Right lobe of liver (tissue), 6 donors: ENCODE measurements at places on chromosomes 3 and 15. TPM values are rescaled to one million over a fixed set of nuclear protein-coding genes. Genes with fewer than 3 reads are reported as not detected.

GRCh38 chr3:186457236-186457635 lies 86.9 kb downstream of the CRYGS start:
- no peak for DNase-seq

The CIDEC gene
- total RNA-seq, result 1.9 TPM

DNA sequence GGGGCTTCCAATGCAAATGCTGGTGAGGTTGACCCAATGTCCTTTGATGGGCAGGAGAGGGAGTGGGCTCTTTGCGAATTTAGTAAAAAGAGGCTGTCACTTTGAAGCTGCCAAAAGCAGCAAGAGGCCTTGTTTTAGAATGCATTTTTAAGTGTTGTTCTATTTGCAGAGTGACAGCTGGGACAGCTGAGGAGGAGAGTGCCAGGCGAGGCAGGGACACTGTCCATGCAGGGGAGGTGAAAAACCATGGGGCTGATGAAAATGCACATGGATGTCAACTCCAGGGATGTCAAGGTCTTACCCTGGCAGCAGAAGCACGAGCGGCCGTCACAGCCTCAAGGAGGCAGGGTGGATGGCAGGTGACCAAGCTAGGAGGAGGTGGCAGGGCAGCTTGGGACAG lies 279.8 kb downstream of the ADAMTS17 start:
- H3K27ac ChIP-seq, result no peak overlapping the region
- DNase-seq, result no peak
- no peaks in the 10 kb centered on the region for H3K27me3 ChIP-seq
- no peak overlapping the region for H3K4me3 ChIP-seq
- no peaks in the 10 kb centered on the region for H3K36me3 ChIP-seq

- peak; percentile 87 for DNase-seq
- H3K36me3 ChIP-seq, result no peaks in the 10 kb centered on the region
- no peaks in the 10 kb centered on the region for H3K4me1 ChIP-seq
These were observed 53.1 kb upstream of the ULK4 start for GRCh38 chr3:42014921-42015533.

DNA sequence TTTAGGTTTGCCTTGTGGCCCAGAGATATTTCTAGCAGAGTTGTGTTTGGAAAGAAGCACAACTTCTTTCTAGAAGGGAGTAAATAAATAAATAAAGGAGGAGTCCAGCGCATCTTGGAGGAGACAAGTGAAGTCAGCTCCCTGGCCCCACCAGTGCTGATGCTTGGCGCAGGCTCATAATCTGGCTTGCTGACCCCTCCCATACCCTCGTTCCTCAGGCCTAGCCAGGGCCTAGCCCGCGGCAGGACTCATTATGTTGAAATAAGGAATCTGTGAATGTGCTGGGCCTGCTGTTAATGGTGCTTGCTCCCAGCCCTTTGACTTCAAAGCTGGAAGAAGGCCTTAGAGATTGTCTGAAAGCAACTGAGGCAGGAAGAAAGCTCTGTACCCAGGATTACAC lies 3.1 kb downstream of the ZNF710 start:
- no peaks in the 10 kb centered on the region for H3K27me3 ChIP-seq
- no peak for DNase-seq
- no peaks in the 10 kb centered on the region for H3K4me1 ChIP-seq
- H3K4me3 ChIP-seq, result no peak overlapping the region
- no peaks in the 10 kb centered on the region for H3K36me3 ChIP-seq

The NR2E3 gene
- total RNA-seq, result not detected

GRCh38 chr3:194447161-194447560 lies 39.6 kb downstream of the ATP13A3 start:
- no peaks in the 10 kb centered on the region for H3K4me1 ChIP-seq
- H3K27me3 ChIP-seq, result no peaks in the 10 kb centered on the region
- no peak overlapping the region for H3K4me3 ChIP-seq
- DNase-seq, result no peak

DNA sequence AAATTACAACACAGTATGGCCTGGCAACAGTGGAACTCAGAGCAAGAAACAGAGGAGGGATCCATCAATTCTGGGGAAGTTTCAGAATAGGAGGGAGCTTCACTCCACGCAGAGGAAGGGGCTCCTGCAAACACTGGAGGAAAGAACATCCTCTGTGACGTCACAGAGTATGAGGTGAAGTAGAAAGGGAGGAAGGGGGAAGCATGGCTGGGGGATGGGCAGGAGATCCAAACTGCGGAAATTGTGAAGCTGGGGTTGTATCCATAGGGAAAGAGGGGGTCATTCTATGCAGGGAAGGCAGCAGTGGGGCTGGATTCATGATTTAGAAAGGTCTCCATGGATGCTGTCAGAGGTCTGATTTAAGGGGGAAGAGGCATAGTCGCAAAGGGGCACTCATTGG lies 8.3 kb upstream of the SCN10A start:
- H3K4me1 ChIP-seq, result no peaks in the 10 kb centered on the region
- DNase-seq, result no peak
- H3K27me3 ChIP-seq, result no peaks in the 10 kb centered on the region

The DAZL gene
- not detected for total RNA-seq
